ENCODE measurements at places on chromosomes 16 and 17.

DNA sequence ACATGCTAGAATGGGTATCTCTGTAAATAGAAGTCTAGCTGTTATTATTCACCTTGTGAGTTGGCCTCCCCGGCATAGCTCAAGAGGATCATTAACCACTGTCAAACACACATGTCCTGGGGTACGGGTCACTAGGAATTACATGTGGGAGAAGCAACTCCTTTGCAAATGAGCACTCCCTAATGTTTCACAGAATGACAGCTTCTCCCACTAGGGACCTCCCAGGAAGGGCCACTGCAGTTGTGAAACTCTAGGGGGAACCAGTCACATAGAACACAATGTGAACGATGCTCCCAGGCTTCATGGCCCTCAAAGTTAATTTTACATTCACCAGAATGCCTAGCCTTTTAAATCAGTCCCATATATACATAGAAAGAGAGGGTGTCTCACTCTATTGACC is 12.4 kb upstream of the ZNF19 start:
- no peak for DNase-seq

GRCh38 chr17:80904036-80904753 is 87.4 kb upstream of the CHMP6 start:
- no peak for DNase-seq

DNA sequence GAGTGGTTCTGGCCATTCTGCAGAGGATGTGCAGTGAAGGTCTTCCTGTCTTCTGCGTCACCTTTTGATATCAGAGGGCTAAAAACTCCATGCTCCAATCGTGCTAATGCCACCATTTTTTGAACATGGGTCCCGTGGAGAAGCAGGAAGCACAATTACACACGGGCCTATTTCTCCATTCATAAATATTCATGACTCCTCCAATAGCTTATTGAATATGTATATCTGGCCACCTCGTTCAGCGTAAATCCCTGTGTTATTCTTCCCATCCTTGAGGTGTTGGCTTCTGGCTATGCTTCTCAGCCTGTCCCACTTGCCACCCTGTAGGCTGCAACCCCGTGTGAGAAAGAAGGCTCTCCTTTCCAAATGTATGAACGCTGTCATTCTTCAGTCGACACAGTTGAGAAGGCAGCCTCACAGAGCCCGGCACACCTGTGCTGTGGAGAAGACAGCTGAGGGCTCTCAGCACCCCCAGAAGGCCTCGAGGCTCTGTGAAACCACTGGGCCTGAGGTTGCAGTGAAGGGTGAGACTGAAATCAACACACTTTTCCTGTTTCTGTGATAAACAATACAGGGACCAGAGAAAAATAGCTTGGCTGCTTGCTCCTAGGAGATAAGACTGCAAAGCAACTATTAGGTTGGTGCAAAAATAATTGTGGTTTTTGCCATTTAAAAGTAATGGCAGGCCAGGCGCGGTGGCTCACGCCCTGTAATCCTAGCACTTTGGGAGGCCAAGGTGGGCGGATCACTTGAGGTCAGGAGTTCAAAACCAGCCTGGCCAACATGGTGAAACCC is 4.9 kb upstream of the ANKRD40CL start:
- no peak for DNase-seq

DNA sequence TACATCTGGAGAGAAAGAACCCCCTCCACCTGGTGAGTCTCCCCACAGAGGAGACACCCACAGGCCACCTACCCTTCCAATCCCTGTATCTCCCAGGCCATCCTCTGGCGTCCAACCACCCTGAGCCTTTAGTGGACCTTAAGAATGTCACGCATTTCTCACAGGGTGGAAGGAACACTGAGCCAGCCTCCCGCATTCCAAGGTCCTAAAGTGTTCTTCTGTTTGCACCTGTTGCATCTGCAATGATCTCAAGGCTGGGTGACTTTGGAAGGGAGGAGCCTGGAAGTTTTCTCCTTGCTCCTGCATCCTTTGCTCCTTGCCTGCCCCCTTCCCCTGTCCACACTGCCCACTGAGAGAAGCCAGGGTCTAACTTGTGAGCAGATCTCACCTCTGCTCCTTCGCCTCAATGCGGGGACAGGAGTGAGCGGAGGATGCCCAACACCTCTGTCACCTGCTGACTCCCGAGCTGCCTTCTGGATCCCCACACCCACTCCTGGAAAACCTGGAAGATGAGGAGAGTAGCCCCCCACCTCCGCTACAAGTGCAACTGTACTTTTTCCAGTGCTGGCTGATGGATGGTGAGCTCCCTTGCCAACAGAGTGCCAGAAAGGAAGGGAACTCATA is 3.7 kb downstream of the CHST5 start:
- peak; percentile 59 for DNase-seq

GRCh38 chr17:53135969-53136368 is 686.8 kb upstream of the KIF2B start:
- no peak for DNase-seq

DNA sequence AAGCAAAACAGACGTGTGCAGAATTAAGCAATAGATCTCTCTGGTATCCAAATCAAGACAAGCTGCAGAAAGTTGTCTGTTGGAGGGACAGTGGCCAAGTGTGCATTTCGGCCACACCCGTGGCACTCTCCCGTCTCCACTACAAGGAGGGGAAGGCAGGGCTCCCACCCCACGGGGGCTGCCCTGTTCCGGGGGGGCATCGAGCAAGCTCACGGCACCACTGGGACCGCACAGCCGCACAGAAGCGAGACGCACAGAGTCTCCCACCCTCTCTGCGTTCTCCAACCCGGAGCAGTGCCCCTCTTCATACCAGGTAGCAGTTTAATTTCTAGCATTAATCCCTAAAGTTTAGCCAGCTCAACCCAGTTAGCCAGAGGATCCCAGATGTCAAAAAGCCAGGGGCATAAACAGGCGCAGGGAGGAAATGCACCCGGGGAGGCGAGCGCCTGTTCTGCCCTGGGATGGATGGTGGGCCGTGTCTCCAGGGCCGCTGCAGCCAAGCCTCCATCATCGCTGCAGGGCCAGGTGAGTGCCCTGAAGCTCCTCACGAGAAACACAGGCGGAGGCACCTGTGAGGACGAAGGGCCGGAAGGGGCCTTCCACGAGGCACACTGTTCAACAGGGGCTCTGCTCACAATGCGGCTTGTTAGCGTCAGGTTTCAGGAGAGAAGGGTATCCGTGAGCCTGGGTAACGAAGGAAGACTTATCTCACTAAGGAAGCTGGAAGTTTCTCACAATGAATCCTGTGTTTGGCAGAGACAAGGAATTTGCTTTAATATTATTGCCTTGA is 42.1 kb upstream of the METRNL start:
- DNase-seq = no peak

- no peak for DNase-seq
These were observed 331.2 kb downstream of the MAF start for GRCh38 chr16:79269211-79269863.

DNA sequence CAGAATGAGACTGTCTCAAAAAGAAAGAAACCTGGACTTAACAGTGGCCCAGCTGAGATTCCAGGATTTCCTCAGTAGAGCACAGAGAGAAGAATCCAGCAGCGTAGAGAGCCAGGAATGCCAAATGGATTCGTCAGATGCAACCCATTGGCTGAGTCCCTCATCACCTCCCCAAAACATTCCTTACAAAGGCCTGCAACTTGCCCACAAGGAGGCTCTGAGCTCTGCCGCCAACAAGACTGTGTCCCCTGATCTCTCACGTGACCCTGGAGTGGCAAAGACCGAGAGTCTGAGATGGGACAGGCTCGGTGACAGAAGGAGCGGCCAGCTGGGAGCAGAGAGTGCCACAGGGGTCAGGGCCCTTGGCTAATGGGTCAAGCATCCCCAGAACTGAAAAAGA is 6.9 kb upstream of the CHMP6 start:
- no peak for DNase-seq

DNA sequence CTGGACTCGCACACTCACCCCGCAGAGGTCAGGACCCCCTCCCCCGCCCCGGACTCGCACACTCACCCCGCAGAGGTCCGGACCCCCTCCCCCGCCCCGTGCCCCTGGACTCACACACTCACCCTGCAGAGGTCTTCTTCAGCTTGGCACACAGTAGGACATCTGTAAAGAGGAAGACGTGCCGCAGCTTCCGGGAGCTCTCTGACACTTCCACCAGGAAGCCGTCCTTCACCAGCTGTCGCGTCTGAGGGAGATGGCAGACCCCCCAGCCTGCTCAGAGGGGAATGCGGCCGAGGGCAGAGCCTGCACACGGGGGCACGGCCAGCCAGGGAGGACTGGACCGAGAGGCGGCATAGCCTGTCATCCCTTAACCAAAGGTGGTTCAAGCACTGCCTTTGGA is 72.9 kb downstream of the TIMM22 start:
- DNase-seq = peak; percentile 82
